RKO (cell line): ENCODE measurements at places on chromosomes 3 and 15.
A peak's percentile ranks its signal among the peaks of the same experiment; 100 is the strongest.

DNA sequence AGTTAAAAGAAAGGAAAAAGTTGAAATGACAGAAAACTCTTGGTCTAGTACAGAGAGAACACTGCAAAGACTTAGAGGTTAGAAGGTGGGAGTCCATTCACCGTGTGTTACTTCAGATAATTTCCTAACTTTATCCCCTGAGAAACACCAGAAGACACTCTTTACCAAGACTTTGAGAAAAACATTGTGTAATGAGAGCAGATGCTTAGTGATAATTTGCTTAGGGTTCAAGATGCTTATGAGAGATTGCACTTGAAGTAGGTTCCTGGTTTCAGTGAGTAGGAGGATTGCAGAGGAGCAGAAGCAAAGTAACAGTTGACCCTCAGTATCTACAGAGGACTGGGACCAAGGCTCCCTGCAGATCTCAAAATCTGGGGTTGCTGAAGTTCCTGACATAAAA lies 594.1 kb downstream of the NR2F2 start:
- no peak for DNase-seq

DNA sequence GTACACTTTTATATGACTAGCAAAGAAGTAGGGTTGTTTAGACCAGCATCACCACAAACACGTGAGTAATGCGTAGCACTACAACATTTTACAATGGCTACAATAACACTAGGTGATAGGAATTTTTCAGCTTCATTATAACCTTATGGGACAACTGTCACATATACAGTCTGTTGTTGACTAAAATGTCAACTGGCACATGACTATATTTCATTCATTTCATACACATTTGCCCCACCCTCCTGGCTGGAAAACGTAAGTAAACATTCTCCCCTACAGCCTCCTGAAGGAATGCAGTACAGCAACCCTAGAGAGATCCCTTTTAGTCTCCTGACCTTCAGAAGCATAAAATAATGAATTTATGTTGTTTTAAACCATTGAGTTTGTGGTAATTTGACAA lies 16.2 kb downstream of the RIOX2 start:
- no peak for DNase-seq

DNA sequence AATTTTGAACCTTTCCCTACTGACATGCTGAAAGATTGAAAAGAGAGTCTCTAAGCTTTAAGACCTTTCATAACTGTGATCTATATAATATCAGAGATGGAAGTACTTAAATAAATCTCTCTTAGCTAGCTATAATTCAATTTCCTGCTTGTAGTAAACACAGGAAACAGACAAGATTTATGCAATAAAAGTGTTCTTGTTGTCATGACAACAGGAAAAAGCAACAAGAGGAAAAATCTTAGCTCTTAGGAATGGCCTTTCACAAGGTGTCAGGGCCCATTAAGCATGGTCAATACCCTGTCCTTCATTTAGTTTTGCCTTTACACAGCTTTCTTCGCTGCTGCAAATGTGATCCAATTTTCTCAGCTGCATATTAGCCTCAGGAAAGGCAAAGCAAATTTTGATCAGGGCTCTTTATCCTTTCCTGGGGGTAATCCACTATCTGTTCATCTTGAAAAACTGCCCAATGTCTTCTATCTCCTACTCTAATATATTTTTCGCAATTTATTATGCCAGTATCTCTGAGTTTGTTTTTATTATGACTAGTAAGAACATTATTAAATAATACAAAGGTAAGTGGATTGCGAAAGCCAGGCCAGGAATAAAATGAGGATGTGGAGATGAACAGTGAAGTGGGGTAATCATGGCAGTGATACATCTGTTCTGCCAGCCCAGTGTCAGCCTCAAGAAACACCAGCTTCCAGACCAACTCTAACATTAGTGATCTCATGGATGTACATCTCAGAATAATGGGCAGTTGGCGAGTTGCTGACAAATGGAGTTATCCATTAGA lies 28.7 kb downstream of the SIDT1 start:
- no peak for DNase-seq

DNA sequence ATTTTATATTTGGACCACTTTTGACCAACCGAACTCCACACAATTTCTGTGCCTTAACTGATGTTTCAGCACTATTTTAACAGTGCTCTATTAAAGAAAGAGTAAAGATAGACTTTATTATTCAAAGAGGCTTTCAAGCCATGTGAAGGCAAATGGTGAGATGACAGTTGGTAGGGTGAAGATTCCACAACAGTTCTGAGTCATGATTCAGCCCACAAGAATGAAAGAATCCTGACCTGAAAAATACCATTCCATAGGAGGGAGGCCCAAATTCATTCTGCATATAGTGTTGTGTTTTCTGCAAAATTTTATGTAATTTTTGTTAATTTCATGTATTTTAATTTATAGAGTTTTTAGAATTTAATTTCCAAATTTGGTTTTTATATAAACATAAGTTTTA lies 135.6 kb upstream of the STAC start:
- no peak for DNase-seq

- DNase-seq, result no peak
Measured at GRCh38 chr3:37765591-37766488, 95.8 kb upstream of the CTDSPL start.

DNA sequence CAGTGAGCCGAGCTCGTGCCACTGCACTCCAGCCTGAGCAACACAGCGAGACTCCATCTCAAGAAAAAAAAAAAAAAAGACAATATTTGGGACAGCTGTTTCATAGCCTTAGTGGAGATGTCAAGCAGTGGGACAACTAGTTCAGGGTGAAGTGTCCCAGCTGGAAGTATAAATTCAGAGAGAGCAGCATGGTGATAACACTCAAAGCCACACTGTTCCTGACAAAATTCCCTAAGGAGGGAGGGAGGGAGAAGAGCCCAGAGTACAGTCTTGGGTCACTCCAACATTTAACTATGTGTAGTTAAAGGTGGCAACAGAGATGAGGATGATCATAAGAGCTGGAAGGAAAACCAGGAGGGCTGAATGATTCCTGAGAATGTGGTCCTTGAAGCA lies 21.1 kb upstream of the IP6K2 start:
- DNase-seq, result no peak

DNA sequence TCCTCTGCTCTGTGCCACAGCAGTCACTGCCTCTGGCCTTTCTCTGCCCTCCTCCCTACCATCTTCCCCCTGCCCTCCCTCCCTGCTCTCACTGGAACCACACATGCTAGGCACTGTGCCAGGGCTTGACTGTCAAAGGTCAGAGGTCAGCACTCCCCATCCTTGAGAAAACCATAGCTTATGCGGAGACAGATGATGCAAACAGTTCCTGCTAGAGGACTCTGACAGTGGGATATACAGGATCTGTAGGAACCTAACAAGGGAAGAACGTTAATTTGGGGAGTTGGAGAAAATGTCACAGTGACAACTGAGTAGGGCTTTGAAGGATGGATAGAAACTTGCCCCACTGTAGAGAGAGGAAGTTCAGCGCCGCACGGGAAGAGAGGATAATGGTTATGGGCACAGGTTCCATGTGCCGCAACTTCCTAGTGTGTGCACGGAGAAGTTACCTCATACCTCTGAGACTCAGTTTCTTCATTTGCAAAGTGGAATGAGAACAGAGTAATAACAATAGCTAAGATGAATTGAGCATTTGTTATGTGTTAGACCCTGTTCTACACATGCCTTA lies 29.3 kb upstream of the XYLB start:
- DNase-seq, result no peak

DNA sequence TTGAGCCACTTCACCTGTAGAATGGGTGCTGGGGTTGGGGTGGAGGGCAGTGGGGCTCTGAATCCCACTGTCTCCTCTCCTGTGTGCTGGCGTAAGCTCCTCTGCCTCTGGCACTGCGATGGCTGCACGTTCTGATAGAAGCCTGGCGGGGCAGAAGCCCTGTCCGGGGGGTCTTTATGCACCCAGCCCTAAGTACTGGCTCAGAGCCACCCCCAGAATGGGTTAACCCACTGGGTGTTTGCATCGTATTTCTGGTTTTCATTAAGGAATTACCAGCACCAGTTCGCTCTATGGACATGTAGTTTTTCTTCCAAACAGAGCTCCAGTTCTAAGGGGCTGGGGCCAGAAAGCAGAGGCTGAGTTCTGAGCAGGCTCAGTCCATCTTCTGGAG lies 37.7 kb upstream of the CDCP1 start:
- no peak for DNase-seq

DNA sequence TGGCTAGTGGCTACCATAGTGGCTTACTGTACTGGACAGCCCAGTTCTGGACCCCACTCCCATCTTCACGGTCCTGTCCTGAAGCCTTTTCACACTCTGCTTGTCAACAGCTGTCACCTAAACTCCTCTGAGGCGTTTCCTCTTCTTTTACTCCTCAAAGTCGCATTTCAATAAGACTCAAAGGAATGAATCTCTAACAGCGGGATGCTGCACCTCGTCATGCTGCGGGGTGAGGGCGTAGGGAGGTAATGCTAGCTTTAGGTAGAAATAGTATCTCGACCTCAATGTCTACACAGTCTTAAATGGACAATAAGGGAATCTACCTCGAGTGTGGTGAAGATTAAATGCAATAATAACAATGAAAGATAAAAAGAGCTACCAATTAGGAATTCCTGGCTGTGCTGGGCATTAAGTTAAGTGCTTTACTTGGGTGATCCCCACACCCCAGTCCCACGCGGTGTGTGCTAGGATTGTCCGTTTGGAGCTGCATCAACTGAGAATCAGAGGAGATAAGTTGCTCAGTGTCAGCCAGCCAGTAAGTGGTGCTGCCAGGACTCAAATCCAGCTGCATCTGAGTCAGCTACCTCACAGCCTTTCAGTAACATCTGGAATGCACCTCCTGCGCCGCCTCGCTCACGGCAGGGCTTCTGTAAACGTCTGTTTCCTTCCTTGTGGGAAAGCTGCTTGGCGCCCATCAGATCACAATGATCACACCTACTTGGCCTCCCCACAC lies 14.0 kb downstream of the PLA2G4D start:
- DNase-seq, result no peak

DNA sequence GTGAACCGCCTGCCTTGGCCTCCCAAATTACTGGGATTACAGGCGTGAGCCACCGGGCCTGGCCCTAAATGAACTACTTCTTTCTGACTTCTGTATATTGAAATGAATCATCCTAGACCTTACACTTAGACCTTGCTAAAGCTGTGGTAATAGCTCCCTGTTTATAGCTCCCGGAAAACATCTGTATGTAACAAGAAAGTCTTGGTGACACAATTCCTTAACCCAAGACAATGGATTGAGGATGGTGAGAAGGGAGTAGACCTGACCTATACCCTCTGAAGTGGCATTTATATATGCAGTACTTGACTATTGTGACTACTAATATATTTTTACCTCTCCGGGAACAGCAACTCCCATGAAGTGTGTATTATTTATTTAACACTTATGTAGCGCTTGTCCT lies 48.0 kb upstream of the TBL1XR1 start:
- DNase-seq, result no peak

DNA sequence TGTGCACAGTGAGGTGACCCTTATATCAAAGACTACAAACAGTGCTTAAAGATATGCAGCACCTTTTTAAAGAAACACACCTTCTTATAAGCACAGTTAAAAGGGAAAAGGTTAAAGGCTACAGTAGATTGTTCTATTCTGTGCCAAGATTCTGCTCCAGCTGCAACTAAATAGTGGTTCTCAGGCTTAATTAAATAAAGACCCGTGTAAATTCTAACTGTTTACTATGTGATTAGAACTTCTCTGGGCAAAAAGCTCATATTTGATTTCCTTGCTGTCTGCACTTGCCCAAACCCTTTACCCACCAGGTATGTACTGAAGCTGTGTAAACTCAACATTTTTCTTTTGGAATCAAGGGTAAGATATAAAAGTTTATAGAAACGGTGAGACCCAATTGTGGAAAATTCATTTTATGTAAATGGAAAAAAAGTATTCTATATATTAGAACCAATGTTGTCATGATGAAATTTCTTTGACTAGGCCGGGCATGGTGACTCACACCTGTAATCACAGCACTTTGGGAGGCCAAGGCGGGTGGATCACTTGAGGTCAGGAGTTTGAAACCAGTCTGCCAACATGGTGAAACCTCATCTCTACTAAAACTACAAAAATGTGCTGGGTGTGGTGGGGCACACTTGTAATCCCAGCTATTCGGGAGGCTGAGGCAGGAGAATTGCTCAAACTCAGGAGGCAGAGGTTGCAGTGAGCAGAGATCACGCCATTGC lies 230.6 kb downstream of the MECOM start:
- no peak for DNase-seq

DNA sequence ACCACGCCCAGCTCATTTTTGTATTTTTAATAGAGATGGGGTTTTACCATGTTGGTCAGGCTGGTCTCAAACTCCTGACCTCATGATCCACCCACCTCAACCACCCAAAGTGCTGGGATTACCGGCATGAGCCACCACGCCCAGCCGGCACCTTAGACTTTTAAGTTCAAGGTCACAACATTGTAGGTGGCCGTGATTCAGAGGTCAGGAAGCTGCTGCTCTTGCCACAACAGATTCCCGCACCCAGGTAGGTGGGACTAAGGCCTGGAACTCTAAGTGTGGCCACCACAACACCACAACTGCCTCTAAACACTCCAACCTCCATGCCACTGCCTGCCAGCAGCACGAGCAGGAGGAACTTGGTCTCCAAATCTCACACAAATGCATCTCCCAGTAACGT lies 196.8 kb downstream of the STT3B start:
- no peak for DNase-seq

GRCh38 chr3:169510693-169511010 lies 152.9 kb downstream of the MECOM start:
- DNase-seq, result no peak

DNA sequence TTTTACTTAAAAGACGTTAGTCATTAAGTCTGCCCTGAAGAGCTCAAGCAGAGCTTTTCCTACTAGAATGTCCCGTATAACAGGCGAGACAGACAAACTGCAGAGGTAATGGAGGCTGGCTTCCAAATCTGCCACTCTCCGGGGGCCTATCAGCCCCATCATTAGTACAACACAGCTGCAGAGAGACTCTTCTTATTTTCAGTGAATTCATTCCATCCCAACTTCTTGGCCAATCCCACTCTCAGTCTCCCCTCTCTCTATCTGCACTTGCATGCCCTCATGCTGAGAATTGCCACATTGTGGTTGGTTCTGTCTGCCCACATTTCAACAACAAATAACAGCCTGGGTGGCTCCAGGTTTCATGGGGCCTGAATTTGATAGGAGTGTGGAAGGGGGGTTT lies 412.7 kb downstream of the ERC2 start:
- DNase-seq, result no peak

GRCh38 chr3:39808467-39809180 lies 785 bp upstream of the MYRIP start:
- peak; percentile 32 for DNase-seq

DNA sequence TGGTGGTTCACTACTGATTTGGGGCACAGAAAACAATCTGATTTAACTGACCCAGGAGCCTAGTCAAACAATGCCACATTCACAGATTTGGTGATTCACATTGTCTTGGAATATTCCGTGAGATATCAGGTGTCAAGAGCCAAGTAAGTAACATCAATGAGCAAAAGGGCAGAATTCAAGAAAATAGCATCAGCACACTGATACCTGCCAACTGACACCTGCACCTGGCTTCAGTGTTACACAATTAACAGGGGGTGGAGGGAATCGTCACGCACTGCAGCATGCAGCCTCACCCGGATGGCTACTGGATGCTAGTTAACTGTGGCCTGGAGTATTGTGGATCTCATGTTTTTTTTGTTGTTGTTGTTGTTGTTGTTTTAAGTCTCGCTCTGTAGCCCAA lies 17.6 kb downstream of the CCNL1 start:
- DNase-seq, result no peak

GRCh38 chr15:35560870-35561269 lies 14.9 kb upstream of the DPH6 start:
- DNase-seq, result no peak
